Activated naive CD4-positive, alpha-beta T cell treated with Interleukin-2 at 50 U/mL for 16 hours (primary cell): ENCODE measurements at places on chromosomes 12 and 14.

- no peak for DNase-seq
Measured at GRCh38 chr14:97878727-97879126, 1081.5 kb downstream of the VRK1 start.

DNA sequence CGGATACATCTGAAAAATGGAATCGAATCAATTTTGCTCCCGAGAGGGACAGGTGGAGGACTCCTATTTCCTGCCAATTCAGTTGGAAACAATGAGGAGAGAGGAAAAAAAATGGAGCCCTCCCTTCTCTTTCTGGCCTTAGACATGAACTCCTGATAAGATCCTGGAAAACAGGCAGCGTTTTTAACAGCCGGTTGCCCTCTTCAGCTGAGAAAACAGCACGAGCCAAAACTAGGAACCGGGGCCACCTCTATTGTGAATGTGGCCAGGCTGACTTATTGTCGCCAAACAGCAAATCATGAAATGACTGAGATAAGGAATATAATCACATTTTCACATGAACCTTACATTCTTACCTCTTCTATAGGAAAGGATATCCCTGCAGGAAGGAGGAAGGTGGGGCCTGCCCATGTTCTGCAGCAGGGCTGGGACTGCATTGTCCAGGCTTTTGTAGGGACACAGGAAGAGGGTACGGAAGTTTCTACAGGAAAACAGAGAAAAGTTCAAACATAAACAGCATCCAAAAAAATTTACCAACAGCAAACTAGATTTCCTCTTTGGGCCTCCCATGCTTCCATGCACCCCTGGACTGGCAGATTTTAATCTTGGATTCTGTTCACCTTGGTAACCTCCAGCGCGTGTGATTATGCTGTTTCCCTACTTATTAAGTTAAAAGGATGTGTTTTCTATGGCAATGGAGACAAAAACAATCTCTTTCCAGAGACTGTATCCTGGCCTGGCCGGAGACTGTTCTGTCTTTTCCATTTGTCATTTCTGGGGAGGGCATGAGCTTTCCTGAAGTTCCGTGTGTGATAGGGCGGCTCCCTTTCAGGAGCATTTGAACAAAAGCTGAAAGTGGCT, 29.0 kb upstream of the ELK3 start:
- DNase-seq, result no peak

DNA sequence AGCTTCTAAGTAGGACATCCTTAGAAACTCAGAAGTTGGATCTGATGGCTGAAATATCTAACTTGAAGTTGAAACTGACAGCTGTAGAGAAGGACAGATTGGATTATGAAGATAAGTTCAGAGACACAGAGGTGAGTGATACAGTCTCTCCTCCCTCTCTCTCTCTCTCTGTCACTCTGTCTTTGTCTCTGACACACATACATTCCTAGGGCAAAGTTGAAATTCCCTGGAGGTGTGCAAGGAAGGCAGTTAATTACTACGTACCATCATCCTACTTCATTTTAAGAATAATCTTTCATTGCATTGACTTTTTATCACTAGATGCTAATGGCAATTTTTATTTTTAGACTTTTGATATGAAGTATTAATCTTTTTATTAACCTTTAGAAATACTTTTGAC, 46.2 kb upstream of the REP15 start:
- DNase-seq, result no peak

- DNase-seq, result no peak
Measured at GRCh38 chr12:47249082-47249481, 169.3 kb upstream of the AMIGO2 start.

DNA sequence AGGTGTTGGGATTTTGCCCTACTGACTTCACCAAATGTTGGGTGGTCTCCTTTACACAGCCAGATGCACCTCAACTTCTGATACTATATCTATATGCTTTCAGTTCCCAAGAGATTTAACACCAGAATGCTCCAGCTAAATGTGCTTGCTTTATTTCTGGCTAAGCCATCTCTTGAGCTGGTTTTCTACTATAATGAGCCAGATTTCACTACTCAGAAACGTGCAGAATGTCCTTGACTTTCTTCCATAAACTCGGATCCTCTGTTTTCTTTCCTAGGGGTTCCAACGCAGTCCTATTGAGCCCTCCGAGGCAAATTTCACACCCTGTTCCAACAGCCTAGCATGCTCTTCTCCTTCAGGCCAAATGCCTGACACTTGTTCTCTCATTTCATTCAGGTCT, 200.3 kb downstream of the DPY19L2 start:
- no peak for DNase-seq

DNA sequence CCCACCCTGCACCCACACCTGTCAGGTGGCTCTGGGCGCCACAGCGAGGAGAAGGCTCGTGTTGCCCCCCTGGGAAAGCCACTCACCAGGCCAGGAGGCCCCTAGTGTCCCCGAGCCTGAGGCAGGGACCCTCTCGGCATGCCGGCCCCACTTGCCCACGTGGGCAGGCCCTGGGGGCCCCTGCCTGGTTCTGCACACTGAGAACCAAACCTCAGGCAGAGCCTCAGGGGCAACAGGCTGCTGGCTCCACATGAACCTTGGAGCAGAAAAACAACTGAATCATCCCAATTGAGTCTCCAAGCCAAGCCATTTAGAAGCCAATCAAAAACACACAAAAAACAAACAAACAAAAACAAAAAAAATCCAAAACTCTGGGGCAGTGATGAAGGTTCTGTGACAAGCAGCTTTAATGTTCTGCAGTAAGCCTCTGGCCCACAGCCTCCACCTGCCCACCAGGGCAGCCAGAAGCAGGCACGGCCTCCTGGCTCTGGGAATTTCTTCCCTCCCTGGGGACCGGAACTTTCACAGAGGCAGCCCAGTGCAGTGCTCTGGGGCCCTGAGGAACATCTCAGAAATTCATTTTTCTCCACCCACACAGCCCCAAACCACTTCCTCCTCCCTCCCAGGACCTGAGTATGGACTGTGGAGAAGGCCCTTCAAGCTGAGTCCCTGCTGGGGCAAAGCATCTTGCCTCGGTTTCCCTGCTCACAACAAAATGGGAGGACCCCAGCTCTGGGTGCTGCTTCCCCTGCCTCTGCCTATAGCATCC, 90.2 kb downstream of the CHGA start:
- DNase-seq, result no peak

DNA sequence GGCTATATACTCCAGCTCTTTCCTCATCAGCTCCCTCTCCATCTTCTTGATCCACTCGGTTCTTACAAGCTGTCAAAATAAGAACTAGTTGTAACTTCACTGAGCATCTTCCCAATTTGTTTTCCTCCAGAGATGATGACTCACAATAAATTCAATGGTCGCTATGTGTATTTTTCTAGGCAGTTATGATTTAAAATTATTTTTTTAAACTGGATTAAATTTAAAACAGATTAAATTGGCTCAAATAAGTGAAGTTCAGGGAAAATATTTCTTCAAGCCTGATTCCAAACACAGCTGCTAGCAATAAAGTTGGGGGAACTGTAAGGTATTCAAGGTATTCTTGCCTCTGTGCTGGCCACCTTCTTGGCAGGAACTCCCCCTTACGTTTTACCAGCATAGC, 717.7 kb upstream of the USP15 start:
- DNase-seq, result no peak

DNA sequence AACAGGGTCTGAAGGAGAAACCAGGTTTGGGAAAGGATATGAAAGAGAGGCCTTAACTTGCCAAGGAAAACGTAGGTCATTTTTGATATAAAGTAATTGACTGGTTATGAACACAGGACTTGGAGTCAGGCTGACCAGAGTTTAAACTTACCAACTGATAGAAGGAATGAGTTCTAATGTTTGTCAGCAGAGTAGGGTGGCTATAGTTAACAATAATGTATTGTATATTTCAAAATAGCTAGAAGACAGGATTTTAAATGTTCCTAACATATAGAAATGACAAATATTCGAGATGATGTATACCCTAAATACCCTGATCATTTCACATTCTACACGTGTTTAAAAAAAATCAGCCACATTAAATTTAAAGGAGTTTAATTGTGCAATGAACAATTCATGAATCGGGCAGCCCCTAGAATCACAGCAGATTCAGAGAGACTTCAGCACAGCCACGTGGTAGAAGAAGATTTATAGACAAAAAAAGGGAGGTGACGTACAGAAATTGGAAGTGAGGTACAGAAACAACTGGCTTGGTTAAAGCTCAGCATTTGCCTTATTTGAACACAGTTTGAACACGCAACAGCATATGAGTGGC, 52.5 kb upstream of the PLEKHG7 start:
- no peak for DNase-seq

- DNase-seq, result peak; percentile 72
Measured at GRCh38 chr14:68794851-68795596, 2.2 kb upstream of the ZFP36L1 start.

DNA sequence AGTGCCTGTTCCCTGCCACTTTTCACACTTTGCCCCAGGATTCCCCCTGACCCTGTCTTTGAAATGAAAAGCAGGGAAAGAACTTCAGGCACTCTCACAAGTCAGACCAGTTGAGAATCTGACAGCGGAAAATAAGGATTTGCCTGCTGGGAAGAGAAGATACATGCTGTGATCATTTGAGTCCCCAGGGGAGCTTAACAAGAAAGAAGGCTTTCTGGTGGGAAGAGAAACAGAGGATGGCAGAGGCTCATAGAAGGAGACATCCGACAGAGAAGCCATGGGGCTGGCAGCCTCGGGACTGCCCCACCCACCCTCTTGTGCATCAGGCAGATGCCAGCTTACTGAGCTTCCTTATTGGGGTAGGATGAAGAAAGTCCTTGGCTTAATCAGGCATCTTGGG, 11.9 kb downstream of the TTC9 start:
- no peak for DNase-seq

- DNase-seq, result peak; percentile 26
Measured at GRCh38 chr14:54893151-54893760, 9.4 kb downstream of the GCH1 start.

DNA sequence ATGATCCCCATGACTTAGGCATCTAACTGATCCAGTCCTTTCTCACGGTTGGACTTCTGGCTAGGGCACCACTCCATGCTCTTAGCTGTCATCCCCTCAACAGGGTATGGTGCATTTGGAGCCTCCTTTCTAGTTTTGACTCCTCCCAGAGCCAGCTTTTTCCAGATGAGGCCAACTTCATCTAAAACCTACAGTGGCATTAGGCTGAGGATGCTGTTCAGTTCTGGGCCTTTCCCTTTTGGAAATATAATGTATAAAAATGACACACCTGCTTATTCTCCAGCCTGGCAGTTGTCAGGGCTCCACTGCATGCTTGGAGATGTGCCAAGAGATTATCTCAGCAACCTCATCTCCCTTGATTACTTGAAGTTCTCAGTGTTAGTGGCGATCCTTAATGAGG, 239.7 kb downstream of the EMP1 start:
- no peak for DNase-seq

GRCh38 chr14:101229666-101230065, 326.1 kb upstream of the RTL1 start:
- DNase-seq, result no peak

GRCh38 chr14:29814156-29815015, 113.3 kb downstream of the PRKD1 start:
- no peak for DNase-seq

DNA sequence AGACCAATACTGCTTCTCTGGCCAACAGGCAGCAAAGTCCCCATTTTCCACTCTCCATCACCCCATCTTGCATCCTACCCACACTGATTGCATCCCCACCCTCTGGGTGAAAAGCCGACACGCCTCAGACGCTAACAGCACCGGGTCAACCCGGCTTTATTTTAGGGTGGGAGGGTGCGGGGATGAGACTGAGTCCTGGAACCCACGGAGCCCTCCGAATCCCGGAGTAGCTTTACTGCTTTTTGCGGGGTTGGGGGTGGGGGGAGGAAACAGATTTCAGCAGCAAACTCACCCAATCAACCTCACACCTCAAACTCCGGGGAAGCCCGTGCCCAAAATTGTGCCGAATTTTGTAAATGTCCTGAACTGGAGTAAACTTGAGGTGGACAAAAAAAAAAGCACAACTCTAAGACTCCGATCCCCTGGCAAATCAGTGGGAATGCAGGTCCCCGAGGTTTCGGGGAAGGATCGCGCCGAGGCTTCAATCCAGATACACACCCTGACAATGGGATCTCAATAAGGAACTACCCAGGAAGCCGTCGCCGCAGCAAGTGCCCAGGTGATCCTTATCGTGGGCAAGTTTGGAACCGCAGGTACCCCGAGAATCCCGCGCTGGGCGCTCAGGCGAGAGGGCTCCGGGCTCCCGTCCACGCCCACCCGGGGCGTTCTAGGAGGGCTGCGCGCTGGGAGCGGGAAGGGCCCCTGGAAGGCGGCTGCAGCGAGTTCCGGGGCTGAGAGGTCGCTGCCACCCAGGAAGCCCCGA, 1.1 kb downstream of the GCH1 start:
- peak; percentile 20 for DNase-seq

- no peak for DNase-seq
Measured at GRCh38 chr12:33944703-33945437, 77.4 kb upstream of the ALG10 start.

- DNase-seq, result peak; percentile 64
Measured at GRCh38 chr14:91078095-91078737, 17.8 kb upstream of the RPS6KA5 start.

DNA sequence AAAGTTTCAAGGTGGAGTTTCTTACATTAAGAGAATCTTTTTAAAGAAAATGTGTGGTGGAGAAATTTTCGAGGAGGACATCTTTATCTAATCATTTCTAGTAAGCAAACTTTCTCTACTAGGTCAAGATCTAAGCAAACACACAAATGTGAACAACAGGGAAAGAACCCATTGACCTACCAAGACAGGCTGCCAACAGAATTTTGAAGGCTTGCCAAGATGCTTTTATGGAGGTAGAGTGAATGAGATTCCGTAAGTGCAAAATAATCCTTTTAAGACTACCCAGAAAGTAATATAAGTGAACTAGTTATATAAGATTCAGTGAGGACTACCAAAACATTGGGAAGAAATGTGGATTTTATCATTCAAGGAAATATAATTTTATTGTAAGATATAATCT, 357.1 kb upstream of the PDE3A start:
- no peak for DNase-seq

- DNase-seq, result no peak
Measured at GRCh38 chr12:20055856-20056255, 312.5 kb upstream of the PDE3A start.

DNA sequence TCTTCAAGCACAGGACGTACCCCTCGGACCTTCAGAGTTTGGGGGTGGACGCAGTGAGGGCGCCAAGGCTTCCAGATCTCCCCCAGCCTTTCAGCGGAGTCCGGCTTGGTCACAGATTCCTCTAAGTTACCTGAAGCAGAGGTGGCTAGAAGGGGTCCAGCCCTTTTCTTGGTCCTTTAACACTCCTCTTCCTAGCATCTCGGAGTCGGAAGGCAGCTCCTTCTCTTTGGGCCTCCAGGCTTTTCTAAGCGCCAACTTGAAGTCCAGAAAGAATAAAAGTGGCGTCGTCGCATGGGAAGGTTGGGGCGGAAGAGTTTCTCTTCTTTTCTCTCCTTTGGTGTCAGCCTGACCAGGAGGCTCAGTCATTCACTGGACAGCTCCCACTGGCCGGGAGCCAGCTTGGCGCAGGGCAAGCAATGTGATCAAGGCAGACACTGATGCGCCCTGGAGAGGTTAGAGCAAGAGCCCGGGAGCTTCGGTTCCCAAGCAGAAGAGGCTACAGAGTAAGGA, 9.6 kb downstream of the OR6S1 start:
- no peak for DNase-seq

- no peak for DNase-seq
Measured at GRCh38 chr12:88579161-88579517, 1.1 kb downstream of the KITLG start.

GRCh38 chr14:103746701-103747100, 31.1 kb downstream of the ZFYVE21 start:
- no peak for DNase-seq
